ENCODE measurements at places on chromosomes 16 and 17.

GRCh38 chr16:13594823-13595222 lies 325.1 kb upstream of the ERCC4 start:
- no peak for DNase-seq

- DNase-seq, result no peak
These were observed 117.1 kb downstream of the KCNJ2 start for GRCh38 chr17:70286391-70286790.

DNA sequence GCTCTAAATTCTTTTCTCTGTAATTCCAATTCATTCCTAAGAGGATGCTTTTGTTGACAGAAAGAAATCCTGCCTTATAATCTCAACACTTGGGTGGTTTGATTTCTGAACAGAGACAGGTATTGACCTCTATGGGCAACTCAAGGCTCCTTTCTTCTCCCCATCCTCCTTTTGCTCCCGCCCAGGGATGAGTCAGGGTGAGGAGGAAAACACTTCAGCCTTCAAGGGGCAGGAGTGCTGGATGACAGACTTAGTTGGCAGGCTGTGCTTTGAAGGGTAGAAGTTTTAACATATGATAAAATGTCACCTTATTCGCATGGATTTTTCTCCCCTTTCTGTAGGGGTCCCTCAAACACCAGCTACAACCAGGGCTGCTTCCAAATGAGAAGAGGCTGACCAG lies 16.7 kb upstream of the TOM1L1 start:
- DNase-seq, result no peak

- DNase-seq, result no peak
These were observed 789 bp upstream of the CTRL start for GRCh38 chr16:67932462-67932840.

DNA sequence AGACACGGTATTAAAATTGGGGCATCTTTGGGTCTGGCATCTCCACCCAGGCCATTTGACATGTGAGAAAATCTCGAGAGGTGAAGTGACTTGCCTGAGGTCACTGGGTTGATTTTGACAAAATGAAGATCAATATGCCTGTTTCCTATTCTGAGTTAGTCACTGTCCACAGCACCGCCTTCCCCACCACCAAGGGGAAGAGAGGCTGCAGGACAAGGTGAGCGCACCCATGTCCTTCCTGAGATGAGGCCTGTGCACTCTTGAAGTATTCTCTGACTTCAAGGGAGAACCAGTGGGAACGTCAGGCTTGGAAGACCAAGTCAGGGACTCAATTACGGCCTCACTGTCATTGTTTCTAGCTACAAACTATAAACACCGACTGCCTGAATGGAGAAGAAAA lies 49.9 kb upstream of the WSB1 start:
- DNase-seq, result no peak

DNA sequence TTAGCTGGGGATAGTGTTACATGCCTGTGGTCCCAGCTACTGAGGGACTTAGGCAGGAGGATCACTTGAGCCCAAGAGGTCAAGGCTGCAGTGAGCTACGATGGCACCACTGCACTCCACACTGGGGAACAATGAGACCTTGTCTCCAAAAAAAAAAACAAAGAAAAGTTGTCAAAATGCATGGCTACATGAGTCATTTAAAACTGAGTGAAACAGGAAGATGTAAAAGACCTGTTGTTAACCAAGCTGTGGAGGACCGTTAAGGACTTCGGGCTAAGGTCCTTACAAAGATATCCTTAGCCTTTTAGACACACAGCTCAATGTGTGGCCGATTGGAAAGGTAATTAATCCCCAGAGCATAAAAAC lies 25.1 kb downstream of the ZP2 start:
- no peak for DNase-seq

DNA sequence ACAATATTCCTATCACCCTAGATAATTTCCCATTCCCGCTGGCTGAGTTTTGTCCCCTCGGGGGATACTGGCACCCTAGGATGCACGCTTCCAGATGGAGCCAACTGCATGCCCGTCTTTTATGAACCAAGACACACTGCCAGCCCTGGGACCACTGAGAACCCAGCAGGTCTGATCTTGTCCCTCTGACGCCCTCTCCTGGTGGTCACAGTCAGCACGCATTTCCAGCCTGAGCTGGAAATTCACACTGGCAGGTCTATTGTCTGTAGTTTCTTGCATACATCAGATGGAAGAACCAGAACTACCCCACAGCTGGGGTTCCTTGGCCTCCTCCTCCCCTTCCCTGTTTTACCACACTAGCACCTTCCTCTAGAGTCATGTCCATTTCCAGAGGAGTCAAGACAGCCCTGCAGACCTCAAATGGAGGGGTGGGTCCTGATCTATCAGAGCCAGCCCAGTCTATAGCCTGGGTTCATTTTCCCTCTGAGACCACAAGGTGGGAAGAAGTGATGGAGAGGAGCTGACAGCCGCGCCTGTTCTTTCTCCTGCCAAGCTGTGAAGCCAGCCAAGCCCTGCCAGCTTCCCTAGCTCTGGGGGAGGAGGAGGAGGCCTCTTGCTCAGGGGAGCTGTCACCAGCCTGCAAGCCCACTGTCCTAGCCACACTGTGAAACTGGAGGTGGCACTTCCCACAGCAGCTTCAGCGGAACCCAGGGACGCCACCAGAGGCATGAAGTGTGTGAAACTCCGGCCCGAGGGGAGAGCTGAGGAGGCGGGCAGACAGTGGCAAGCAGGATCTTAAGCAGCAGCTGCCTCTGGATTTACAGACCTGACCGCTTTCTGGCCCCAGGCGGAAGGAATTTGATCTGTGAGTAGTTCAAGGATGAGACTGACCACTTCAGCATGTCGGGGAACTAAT lies 29.3 kb downstream of the MXRA7 start:
- DNase-seq, result peak; percentile 52

GRCh38 chr16:325375-326145 lies 27.0 kb downstream of the AXIN1 start:
- DNase-seq, result no peak

- no peak for DNase-seq
These were observed 114.5 kb downstream of the AXIN2 start for GRCh38 chr17:65446838-65447526.

GRCh38 chr16:57106767-57107166 lies 14.4 kb downstream of the CPNE2 start:
- DNase-seq, result no peak

- no peak for DNase-seq
These were observed 1.2 kb downstream of the BCAR1 start for GRCh38 chr16:75250089-75250808.

DNA sequence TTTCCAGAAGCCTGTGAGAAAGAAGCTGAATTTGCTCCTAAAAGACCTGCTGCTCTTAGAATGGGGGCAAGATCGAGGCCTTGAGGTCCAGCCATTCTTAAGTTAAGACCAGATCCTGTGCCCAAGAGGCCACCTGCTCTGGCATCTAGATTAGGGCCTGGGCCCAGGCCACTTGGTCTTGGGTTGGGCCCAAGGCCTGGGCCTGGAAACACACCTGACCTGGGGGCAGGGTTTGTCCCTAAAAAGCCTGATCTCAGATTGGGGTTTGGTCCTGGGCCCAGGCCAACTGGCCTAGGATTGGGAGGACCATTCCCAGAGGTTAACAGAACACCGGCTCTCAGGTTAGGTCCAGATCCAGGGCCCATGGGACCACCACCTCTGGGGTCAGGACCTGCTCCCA lies 12.9 kb downstream of the CHTF8 start:
- DNase-seq, result no peak

- DNase-seq, result no peak
These were observed 2.4 kb downstream of the GSDMA start for GRCh38 chr17:39965017-39965699.

DNA sequence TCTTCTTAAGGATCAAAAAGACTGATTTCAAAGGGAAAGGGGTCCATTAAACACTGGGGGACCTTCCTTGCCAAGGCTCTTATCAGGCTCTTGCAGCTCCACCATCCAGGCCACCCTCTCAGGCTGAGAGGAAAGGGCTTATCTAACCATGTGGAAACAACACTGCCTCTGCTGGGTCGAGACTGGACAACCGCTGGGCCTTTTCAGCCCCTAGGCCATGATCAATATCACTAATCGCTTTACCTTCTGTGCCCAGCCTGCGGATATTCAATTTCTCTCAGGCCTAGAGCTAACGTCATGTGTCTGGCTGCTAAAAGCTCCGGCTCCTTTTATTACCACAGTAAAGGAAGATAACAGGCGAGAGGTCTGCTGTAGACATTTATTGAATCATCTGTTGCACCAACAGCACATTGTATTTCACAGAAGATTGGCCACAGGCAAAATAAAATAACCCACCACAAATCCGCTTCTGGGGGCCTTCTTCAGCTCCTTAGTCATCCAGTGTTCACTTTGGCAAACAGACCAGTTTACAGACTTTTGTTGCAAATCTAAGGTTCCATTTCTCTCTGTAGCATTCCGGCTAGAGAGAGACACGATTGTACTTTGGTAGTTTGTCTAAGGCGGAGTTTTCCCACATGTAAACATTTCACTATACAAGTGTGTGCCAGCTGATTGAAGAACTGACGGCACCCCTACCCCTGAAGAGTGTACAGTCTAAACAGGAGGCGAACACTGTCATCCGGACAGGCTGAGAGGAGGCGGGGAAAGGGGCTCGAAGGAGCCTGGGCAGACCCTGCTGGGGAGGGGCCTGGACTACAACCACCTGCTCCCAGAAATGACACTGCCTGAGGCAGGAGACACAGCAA lies 13.9 kb downstream of the CYB561 start:
- no peak for DNase-seq

DNA sequence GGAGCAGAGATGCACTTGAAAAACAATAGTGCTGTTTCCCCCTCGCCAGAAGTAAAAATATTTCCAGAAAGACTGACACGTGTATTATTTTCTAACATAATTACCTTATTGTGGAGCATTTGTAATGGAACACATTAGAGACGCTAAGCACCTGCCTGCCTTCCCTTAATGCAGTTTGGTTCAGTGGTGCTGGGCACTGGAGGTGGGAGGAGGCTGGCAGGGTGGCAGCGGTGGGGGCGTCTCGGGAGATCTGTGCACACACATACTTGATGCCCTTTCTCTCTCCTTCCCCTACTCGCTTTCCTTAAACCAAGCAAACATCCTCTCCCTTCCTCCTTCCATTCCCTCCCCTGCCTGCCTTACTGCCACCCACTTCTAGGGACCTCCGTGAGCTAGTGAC lies 156.6 kb upstream of the SDK2 start:
- DNase-seq, result no peak

- DNase-seq, result no peak
These were observed 20.8 kb downstream of the SRP68 start for GRCh38 chr17:76051561-76051960.

DNA sequence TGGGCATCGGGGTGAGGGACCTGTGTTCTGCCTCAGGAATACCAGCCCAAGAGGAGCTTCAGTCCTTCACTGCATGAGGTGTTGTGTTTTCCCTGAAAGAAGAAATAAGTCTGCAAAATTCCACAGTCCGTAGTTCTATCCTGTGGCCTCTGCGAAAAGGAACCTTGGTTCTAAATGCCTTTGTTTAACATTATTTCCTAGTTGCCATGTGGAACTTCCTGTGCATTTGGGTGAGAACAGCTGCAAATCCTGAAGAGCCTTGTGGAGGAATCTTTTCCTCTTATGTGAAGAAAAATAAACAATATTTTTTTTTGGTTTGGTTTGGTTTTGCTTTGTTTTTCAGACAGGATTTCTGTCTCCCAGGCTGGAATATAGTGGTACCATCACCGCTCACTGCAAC lies 9.8 kb downstream of the PSKH1 start:
- no peak for DNase-seq

GRCh38 chr16:50102051-50102746 lies 36.4 kb downstream of the HEATR3 start:
- no peak for DNase-seq

DNA sequence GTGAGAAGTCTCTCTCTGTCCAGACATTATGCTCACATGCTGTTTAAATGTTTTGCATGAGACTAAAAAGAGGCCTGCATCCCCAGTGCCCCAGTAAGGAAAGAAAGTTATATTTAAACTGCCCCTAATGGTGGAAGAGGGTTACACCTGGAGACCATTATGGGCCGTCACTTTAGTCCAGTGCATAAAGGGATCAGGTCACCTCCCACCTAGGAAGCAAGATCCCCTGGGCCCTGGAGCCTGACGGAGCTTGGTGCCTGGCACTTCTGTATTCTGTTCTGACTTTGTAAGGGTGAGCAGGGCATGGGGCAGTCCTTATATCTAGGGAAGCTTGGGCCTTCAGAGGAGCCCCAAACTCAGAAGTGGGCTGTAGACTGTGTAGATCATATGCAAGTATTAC lies 67.9 kb downstream of the CPPED1 start:
- DNase-seq, result no peak

GRCh38 chr16:89187770-89188392 lies 12.5 kb downstream of the SLC22A31 start:
- no peak for DNase-seq

DNA sequence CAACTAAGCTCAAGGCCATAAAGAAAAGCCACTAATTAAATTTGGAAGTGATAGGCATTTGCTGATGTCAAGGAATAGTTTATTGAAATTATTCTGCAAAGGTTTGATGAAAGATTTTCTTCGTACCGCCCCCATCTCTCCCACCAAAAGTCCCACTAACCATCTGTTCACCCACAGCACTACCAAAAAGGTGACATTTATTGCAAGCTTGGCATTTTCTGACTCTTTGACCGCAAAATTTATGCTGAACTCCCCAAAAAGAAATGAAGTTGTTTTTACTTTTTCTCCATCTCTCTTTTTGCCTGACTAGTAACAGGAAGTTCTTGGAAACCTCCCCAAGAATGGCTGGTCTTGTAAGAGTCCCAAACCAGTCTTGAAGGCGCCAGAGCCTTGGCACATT lies 384.9 kb upstream of the SOX9 start:
- no peak for DNase-seq

- DNase-seq, result no peak
These were observed 8.4 kb upstream of the PLK1 start for GRCh38 chr16:23670137-23670776.

- DNase-seq, result no peak
These were observed 338.2 kb downstream of the SNX29 start for GRCh38 chr16:12314653-12315185.

DNA sequence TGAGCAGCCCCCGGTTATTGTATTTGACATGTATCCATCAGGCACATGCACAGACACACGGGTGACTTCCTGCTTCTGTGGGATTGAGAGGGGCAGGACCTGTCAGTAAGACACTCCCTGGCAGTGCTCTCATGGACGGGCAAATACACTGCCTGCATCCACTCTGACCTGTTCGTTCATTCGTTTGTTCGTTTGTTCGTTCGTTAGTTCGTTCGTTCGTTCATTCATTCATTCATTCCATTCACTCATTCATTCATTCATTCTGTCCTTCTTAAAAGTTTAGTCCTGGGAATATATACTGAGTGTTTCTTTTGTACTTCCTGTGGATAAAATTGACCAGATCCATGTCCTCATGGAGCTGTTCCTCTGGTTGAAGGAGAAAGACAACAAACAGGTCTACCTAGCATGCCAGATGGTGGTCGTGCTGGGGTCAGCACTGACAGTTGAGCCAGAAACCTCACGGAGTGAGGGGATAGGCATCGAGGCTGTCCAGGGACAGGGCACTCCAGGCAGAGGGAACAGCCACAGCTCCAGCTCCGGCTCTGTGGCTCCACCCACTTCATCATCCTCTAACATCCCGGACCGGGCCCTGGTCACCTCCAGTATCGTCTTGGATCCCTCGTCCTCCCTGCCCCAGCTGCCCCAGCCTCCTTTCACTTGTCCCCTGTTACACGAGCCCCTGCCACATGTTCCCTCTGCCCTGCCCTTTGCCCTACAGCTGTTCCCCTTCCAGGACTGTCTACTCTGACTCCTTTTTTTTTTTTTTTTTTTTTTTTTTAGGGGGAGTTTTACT lies 336.1 kb downstream of the CPPED1 start:
- no peak for DNase-seq
